CD4-positive, alpha-beta T cell treated with Interleukin-6 at 100 ng/mL for 8 hours (primary cell): ENCODE measurements at places on chromosomes 6 and 20.

GRCh38 chr6:134529921-134530320, 212.0 kb upstream of the SGK1 start:
- DNase-seq, result peak; percentile 27

DNA sequence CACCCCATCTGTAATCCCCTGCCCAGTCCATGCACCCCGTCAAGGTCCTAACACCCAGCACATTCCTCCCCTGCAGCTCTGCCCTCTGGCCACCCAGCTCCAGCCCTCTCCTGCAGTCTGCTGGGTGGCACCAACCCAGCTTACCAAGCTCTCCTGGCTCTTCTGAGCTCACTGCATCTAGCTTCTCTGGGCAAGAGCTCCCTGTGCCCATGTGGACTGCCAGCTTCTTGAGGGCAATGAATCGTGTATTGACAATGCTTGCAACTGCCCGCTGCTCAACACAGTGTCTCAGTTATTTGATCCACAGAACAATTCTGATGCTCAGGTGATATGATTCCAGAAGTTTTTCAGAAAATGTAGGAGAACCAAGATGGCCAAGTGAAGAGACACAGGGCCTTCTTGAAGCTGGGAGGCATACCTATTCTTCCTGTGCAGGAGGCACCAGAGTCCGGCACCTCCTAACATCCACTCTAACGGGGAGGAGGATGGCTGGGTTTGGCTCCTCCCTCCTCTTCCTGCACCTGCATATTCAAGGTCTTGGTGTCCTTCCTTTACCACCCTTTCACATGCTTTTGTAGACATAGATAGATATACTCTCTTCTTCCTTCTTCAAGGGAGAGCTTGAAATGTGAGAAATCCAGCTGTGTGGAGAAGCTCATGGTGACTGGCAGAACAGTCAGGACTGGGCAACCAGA, 85.6 kb downstream of the TRERF1 start:
- DNase-seq, result peak; percentile 44

DNA sequence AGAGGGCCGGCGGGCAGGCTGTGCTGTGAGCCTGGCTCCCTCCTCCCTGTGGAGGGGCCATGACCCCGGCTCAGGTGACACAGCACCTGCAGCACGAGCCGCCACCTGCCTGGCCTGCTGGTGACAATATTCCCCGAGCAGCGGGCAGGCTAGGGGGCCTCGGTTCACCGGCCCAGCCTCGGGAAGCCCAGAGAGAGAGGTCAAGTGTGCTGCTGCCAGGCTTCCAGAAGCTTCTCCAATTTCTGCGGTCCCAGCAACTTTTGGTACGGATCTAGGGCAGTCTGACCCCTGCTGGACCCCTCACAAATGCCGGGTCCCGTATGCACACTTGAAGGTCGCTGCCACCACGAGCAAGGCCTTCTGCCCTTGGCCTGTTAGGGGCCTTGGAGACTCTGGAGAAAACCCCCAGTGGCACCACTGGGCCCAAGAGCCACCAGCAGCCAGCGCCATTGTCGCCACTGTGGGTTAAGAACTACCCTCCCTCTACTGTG, 38.6 kb upstream of the NOL4L start:
- no peak for DNase-seq

DNA sequence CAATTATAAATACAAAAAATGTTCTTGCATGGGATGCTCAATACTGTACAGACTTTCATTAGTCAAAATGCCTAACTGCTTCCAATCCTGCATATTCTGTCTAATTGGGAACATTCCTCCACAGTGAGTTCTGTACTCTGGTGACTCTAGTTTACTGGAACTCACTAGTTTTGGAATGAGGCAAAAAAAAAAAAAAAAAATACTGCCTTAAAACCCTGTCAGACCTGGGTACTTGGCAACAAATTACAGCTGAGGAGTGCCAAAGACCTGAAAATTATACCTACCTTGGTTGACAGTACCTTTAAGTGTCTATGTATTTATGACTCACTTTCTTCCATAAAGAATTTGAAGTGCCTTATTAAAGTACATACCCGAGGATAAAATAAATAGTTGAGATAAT, 276.7 kb downstream of the FARS2 start:
- no peak for DNase-seq

GRCh38 chr6:128731249-128732165, 151.4 kb upstream of the LAMA2 start:
- no peak for DNase-seq

- no peak for DNase-seq
These were observed 84.6 kb downstream of the DCDC2 start for GRCh38 chr6:24273096-24273870.
